Inflammatory macrophage (primary cell): ENCODE measurements at places on chromosomes 6 and 20.

GRCh38 chr6:129920103-129920798, 59.1 kb upstream of the TMEM244 start:
- no peak for DNase-seq

- no peak for DNase-seq
Observed at GRCh38 chr6:156916130-156916801, 139.1 kb downstream of the ARID1B start.

DNA sequence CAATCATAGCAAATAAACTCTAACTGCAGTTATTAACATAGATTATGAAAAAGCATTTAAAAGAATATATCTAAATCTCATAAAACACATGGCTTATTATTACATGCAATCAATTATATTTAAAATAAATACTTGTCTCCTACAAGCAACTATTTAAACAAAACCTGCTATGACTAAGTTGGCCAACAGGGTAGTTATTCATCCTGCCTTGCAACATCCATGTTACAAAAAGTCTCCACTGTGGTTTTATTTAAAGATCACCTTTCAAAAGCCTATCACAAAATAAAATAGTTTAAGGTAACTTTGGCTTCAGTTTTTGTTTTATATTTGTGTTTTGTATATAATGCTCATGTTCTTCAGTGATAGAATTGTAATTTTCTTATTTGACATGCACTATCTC, 1127.0 kb upstream of the MAP3K7 start:
- DNase-seq: no peak

DNA sequence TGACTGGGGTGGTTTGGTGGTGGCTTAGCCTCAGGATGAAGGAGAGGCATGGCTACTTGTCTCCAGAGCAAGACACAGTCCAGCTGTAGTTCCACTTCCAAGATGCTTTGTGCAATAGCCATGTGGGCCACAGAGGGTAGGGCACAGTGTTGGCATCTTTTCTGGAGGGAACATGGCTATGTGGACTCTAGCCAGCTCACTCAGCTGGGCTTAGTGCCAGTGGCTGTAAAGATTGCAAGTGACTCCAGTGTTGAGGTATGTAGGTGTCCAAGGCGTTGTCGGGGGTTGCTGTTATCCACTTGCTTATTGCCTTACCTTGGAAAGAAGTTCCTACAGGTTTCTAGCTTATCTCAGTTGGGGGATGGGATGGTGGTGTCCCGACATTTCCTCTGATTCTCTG, 233.4 kb downstream of the CD109 start:
- no peak for DNase-seq

- DNase-seq: no peak
Observed at GRCh38 chr6:42049948-42050296, 402 bp upstream of the TAF8 start.

DNA sequence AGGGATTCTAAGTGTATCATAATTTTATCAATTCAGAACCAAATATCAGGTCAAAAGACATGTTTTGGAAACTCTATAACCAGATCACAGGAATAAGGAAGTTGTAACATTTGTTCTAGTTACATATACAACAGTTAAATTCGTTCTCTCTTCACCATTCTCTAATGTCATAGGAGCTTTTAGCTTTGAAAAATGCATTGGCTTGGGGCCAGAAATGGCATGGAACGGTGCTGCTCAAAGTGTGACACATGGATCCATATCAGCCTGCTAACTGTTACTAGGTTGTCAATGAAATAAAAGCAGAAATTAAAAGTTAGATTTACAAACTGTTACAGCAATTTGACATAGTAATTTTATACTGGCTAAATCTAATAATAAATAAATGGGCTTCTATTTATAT, 120.3 kb downstream of the LCA5 start:
- no peak for DNase-seq

DNA sequence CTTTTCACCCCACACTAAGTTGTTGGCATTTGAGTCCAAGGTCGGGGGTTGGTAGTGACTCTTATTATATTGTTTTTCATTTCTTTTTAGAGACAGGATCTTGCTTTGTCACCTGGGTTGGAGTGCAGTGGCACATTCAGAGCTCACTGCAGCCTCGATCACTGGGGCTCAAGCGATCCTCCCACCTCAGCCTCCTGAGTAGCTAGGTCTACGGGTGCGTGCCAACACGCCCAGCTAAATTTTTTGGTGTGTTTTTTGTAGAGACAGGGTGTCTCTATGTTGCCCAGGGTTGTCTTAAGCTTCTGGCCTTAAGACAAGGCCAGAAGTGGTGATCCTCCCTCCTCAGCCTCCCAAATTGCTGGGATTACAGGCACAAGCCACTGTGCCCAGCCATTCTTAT, 25.1 kb upstream of the TGM2 start:
- DNase-seq: no peak

GRCh38 chr6:17584241-17584803, 15.8 kb upstream of the FAM8A1 start:
- peak; percentile 39 for DNase-seq

GRCh38 chr6:103273048-103273447, 1586.7 kb downstream of the HACE1 start:
- no peak for DNase-seq

- DNase-seq: no peak
Observed at GRCh38 chr6:76770281-76770680, 693.0 kb downstream of the HTR1B start.

GRCh38 chr6:65680232-65680631, 26.8 kb downstream of the EYS start:
- no peak for DNase-seq

DNA sequence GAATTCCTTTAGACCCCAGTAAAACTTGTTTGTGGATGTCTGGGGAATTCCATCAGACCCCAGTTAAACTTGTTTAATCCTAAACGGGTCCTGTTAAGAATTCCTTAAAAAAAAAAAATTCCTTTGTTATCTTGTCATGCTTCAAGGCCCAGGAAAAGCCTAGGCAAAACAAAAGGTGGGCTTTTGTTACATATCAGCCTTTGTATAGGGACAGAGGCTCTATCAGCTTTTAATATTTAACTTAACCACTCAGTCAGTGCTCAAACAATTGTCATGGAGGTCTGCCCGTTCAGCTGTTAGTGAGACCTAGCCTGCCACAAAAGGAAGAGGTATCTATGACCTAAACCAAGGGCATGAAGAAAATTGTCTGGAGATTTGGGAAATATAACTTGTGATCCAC, 53.1 kb downstream of the SLC22A1 start:
- DNase-seq: no peak

DNA sequence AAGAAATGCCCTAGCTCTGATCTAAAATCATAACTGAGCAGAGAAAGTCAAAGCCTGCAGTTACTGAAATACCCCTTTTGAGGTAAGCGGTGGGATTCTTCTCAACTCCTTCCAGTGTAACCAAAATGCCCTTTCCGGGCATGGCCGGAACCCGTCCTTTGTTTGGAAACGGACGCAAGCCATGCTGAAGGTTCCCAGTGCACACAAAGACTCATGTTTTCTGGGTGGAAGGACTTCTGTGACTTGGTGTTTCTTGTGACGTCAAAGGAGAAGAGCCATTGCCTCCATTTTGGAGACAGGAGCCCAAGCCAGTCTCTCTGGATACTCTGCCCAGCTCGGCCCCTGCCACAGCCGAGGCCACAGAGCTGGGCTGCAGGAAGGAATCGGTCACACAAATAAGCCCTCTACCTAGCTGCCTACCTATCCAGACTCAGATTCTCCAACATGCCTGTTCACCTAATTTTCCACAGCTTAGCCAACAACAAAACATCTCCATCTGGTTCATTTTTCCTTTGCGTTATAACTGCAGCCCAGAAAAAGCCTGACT, 182.8 kb downstream of the TBXT start:
- DNase-seq: no peak

DNA sequence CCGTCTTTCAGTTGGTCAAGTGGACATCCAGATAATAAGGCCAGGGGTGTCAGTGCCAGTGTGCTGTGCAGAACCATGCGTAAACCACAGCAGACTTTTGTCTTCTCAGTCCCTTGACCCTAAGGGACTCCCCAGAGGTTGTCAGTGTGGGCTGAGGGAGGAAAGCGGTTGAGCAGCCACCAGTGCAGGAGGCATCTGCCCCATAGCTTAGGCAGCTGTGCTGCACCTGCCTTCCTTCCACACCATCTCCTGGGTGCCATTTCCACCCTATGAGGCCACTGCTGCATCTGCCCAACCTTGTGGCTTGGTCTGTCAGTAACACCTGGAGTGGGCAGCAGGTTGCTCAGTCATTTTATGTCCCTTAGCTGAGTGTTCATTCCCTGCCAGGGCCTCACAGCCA, 26.0 kb downstream of the PRPF6 start:
- DNase-seq: no peak

DNA sequence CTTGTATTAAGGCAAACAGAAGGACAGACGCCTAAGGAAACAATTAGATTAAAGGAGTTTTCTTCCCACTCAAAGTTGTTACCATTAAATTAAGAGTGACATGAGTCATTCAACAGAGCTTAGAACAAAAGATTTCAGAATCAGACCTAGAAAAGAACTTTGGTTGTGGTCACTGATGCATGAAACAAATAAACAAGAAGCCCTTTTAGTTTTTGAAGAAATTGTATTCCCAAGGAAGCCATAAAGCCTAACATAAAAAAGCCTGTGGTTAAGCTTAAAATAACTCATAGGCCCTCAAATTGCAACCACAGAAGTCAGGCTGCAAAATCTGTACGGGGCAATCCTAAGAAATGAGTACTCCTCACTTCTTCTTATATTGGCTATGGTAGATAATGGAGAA, 17.9 kb upstream of the TRIM26 start:
- no peak for DNase-seq

DNA sequence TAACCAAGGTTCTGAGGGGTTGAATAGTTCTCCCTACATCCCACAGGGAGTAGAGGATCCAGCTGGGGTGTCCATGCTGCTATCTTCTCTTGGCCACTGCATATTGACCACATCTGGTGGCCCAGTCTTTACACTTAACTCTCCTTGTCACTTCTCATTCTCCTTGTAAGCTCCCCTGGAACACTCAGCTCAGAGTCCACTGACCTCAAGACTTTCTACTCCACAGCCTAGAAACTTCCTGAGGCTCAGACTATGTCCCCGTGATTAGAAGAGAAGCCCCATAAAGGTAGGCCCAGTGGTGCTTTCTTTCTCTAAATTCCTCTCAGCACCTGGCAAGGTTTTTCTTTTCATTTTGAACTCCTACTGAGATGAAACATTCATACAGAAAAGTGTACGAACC, 13.3 kb upstream of the ZFAND3 start:
- DNase-seq: no peak

DNA sequence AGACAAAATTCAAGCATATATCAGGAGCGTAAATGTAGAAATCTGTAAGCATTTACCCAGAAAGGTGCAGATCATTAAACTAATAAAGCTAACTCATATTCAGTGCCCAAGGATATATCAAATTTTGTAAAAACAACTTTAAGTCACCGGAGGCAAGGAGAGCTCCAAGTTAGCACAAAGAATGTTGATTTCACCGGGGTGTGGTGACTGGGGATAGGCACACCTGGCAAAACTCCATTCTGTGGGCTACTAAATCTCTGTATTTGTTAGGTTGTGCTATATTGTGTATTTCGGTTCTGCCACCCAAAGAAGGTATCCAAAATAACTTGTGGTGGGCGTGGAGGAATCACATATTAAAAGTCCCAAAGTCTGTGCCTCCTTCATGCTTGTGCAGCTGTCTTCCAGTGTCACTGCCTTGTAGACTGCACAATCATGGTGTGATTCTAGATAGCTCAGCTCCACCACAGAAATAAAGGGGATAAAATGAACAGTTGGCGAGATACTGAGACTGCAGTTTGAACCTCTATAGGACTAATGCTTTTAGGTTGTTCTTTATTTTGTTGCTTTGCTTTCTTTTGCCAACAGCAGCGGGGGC, 111.6 kb downstream of the GMDS start:
- no peak for DNase-seq

- no peak for DNase-seq
Observed at GRCh38 chr6:113888956-113889630, 31.9 kb downstream of the MARCKS start.

DNA sequence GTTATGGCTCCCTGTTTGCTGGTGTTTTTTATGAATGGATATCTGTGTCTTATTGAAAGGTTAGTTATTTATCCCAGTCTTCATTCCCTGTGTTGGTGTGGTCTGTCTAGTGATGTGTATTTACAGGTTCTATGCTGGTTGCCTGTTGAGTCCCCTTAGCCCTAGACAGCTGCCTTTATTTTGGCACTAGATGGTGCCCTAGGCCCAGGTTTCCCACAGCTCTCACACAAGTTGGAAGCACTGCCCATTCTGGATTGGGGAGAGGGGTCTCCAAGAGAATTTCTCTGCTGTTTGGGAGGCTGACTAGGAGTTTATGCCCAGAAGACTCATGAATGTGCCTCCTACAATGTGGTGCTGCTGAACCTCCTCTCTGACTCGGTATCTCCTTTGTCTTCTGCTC, 12.4 kb downstream of the GRM1 start:
- DNase-seq: peak; percentile 17

- DNase-seq: no peak
Observed at GRCh38 chr6:117200067-117200466, 65.3 kb upstream of the VGLL2 start.

DNA sequence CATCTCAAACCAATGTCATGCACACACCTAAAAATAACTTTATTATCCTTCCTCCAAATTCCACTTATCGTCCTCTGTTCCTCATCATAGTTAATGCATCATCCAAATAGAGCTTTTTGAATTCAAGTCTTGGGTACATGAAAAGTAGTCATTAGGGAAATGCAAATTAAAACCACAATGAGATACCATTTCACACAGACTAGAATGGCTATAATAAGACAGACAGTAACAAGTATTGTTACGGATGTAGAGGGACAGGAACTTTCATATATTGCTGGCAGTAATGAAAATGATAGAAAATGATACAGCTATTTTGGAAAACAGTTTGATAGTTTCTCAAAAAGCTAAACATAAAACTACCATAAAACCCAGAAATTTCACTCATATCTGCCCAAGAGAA, 59.1 kb downstream of the FHL5 start:
- no peak for DNase-seq

- no peak for DNase-seq
Observed at GRCh38 chr6:91816335-91816734, 1229.5 kb upstream of the MAP3K7 start.

DNA sequence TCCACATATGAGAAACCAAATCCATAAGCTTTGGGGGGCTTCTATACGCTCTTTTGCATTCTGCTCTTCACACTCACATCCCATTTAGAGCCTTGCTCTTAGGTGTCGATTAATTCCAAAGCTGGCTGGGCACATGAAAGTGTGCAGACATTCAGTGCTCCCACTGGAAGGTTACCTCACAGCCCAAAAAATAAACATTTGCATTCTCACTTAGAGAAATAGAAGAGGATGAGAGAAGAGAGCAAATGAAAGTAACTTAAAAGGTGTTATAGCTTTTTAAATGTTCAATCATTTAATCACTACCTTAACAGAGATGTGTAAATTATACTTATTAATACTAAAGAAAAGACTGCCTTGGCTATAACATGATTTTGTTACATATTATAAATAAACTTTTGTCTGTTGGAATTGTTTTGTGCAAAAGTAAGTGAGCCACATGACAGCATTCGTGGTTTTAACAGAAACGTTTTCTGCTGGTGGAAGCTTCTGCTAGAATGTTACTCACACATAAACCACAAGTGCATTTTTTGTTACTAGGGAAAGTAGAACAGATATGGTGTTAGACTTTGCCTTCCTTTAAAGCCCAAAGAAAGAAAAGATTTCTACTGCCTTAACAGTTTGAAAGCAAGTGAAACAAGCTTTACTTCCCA, 116.7 kb downstream of the SIM1 start:
- no peak for DNase-seq

- DNase-seq: no peak
Observed at GRCh38 chr6:71029555-71029954, 72.7 kb upstream of the B3GAT2 start.

GRCh38 chr20:39880890-39881289, 808.1 kb downstream of the MAFB start:
- DNase-seq: peak; percentile 13

- DNase-seq: no peak
Observed at GRCh38 chr6:45642331-45643125, 264.8 kb upstream of the SUPT3H start.
